ENCODE measurements at places on chromosomes 3 and 15.

- DNase-seq, result no peak
Measured at GRCh38 chr3:151182349-151183079, 20.5 kb downstream of the GPR171 start.

- DNase-seq, result no peak
Measured at GRCh38 chr3:114623420-114624046, 329.7 kb downstream of the TIGIT start.

- DNase-seq, result no peak
Measured at GRCh38 chr3:183937601-183938286, 53.1 kb upstream of the PARL start.

- DNase-seq, result no peak
Measured at GRCh38 chr3:143352850-143353550, 233.4 kb downstream of the CHST2 start.

GRCh38 chr3:40718209-40718608, 193.4 kb downstream of the ZNF621 start:
- no peak for DNase-seq

DNA sequence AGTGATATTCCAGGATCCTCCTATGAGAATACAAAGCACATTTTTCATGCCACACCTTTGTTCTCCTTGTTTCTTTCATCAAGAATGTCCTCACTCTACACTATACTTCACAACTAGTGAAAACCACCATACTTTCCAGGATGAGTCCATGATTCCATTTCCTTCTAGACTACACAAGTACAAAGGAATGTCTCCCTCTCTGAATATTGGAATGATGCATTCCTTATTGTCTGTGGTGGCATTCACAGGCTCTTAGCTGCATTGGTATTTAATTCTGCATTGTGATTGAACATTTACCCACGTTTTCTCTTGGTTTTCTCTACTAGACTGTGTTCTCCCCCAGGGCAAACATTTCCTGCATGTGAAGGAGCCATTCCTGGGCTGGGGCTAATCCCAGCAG, 217.5 kb downstream of the RAP2B start:
- DNase-seq, result no peak

- DNase-seq, result no peak
Measured at GRCh38 chr15:85766001-85766831, 28.5 kb downstream of the KLHL25 start.

DNA sequence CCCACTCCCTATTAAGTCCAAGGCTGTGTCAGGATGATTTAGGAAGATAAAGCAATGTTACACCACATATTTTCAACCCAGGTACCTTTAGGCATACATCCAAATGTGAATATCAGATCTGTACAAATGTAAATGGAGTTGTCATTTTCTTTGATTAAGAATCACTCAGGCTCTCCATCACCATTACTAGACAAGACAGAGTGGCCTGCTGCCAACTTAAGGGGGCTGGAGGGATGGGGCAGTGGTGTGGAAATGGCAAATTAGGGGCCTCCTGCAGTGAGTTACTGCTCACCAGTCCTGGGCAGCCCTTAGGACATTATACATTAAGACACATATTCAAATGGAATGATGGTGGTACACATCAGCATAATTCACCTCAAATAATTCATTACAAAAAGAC, 211.0 kb downstream of the TNIK start:
- no peak for DNase-seq

DNA sequence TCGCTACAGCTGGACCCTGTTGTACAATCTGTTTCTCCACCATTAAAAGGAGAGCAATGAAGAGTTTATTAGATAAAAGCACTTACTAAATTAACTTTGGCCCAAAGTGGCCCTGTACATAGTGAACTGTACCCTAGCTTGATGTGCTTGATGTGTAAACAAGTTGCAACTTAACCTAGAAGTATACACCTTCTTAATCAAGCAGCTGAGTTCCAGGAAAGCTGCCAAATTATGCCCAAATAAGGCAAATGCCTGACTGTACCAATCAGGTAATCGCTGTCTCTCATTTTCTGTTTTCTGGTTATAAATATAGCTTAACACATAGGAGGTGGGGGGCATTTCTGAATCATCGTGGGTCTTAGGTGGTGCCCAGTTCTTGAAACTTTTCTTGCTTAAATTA, 704.8 kb upstream of the CBLB start:
- no peak for DNase-seq

- no peak for DNase-seq
Measured at GRCh38 chr15:32099097-32099785, 68.9 kb downstream of the CHRNA7 start.

- no peak for DNase-seq
Measured at GRCh38 chr3:28334552-28334951, 14.0 kb upstream of the ZCWPW2 start.

- no peak for DNase-seq
Measured at GRCh38 chr3:11606865-11607440, 36.8 kb downstream of the VGLL4 start.

DNA sequence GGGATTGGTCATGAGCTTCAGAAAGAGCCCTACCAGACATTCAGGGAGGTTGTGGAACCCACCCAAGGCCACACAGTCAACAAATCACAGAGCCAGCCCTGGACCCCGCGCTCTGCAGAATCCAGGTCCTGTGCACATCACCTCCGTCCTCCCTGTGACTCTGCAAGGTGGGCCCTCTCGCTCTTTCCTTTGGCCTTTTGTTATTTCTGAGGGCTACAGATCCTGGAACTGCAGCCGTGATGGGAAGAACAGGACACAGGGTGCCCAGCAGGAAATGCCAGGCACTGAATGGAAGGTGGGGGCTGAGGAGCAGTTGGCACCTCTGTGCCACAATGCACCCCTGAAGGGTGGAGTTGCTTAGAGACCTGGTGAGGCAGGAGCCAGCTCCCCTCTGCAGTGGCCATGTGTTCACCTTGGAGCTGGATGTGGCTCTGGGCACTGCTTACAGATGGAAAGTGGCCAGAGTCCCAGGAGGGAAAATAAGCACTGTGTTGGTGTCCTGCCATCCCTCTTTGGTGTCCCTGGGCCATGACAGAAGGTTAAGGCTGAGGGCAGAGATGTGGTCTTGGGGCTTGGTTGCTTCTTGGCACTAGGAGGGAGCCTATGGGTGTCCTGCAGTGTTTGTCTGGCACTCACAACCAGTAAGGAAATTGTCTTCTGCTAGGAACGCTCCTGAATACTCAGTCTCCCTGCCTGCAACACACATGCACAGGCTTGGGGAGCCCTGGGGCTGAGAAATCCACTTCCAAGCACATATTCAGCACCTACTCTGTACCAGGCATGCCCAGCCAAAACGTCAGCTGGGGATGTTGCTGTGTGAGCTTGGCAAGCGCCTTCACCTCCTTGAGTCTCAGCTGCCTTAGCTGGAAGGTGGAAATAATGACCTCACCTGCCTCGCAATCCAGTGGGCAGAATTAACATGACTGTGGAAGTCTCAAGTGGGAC, 98.0 kb upstream of the SLC6A6 start:
- DNase-seq, result no peak

GRCh38 chr15:67074886-67075229, 9.5 kb downstream of the SMAD3 start:
- DNase-seq, result no peak

DNA sequence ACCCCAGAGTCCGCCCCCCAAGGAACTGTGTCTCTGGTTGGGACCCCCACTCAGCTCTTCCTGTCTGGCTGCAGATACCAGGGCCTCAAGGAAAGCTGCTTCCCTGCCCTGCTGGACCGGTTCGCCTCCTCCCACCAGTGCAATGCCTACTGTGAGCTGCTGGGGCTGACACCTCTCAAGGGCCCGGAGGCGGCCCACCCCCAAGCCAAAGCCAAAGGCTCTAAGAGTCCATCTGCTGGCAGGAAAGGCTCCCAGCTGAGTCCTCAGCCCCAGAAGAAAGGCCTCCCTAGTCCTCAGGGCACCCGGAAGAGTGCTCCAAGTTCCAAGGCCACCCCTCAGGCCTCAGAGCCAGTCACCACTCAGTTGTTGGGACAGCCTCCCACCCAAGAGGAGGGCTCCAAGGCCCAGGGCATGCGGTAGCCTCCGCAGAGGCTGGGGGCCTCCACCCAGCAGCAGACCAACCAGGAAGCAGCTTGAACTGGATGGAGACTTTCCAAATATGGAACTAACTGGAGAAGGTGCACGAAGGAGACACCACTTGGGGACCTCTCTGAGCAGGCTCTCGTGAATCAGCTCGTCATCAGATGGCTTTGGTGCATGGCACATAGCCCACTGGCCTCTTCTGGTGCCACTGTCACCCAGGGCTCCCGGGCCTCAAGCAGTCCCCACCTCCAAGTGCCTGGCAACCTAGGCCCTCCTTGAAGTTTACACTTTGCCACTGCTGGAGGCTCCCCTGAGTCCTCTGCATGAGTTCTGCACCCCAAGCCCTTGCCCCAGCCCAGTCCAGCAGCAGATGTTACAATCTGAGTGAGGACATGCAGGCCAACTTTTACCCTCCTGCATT, 16.2 kb upstream of the SLC28A1 start:
- no peak for DNase-seq

DNA sequence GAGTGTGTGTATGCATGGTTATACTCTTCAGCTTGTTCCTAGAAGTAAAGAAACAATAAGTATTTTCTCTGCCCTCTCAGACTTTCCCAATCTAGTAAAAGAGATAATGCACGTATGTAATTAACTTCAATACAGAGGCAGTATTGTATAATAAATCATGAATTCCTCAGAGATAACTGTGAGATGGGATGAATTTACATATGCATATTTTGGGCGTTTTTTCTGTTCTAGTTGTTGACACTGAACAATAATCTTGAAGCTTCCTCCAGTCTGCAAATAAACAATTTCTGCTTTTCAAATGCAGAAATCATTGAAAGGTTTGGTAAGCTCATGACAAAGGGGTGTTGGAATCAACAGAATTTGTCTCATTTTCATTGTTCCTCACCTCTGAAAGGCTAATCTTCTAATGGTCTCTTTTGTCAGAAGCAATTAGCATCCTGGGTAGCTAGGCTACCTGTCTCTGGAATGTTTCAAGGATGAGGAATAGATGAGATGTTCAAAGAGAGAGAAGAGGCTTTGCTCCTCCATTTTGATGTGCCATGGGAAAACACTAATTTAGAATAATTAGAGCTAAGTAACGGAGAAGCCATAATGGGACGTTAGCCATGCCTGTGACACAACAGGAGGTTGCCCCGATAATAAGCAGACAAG, 43.3 kb upstream of the SIAH2 start:
- no peak for DNase-seq

- DNase-seq, result no peak
Measured at GRCh38 chr3:158508481-158508880, 62.5 kb upstream of the MLF1 start.

GRCh38 chr15:50053055-50053856, 65.8 kb downstream of the ATP8B4 start:
- DNase-seq, result no peak

GRCh38 chr15:76994001-76994400, 925 bp upstream of the PSTPIP1 start:
- no peak for DNase-seq

GRCh38 chr3:83002869-83003445, 1241.5 kb upstream of the GBE1 start:
- no peak for DNase-seq

GRCh38 chr3:13115576-13115910, 42.3 kb upstream of the IQSEC1 start:
- no peak for DNase-seq

DNA sequence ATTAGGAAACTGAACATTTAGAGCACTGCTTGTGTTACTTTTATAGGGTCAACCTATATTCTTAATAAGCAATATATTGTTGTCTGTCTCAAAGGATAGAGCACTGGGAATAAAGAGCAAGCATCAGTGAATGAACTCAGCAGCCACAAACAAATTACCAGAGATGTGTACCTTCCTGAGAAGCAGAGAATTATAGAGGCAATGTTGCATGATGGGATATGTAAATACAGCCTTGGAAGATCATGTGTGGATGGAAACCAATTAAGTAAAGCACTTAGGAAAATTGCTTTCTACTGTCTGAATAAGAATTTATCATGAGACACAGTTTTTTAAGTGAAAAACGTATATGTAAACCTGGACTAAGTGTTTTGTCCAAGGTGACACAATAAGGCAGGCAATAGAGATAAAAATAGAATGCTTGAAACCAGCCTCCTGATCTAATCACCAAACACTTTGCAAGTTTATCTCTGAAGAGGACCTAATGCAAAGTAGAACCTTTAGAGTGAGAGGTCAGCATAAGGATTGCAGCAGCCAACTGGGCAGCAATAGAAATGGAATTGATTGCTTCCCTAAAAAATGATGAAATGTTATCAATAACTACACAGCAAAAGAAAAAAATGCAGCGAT, 848.0 kb downstream of the TUSC7 start:
- DNase-seq, result no peak

DNA sequence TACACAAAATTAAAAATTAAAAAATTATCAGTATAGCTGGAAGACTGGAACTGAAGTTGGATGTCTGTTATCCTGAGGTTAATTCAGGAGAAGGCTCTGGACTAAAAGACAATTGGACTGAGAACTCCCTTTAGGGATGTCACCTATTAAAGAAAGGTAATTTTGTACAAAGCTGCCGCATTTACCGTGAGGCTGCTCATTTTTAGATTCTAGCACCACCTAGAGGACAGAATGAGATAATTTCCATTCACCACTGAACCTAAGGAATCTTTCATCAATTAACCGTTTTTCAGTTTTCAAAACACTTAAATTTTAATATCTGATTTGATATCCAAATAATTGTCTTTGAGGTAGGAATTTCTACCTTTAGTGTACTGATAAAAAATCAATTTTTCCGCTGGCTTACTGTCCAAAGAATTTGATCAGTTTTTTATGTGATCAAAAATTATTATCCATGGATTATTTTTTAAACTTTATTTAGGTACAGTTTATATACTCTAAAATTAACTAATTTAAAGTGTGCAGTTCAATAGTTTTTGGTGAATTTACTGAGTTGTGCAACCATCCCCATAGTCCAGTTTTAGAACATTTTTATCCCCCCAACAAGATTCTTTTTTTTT, 106.7 kb upstream of the TNIK start:
- DNase-seq, result no peak

GRCh38 chr15:68258692-68259091, 18.9 kb upstream of the FEM1B start:
- DNase-seq, result no peak

DNA sequence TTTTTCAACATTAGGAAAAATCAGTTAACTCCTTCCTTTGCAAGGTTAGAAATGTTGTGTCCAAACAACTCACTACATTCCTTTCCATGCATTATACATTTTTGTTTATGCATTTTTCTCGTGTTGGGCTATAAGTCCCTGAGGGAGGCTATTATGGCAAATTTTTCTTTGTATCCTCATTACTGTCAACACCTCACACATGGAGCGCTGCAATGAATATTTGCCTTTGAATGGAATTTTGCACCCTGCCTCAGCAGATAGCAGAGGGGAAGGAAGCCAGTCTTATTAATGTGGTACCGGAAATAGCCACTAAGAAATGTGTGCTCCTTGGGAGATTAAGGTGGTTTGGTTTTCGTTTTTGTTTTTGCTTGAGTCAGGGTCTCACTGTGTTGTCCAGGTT, 134.7 kb downstream of the THSD4 start:
- no peak for DNase-seq

GRCh38 chr15:76464247-76464646, 127.7 kb downstream of the ISL2 start:
- DNase-seq, result no peak

GRCh38 chr3:141933421-141934300, 57.2 kb downstream of the ATP1B3 start:
- no peak for DNase-seq

- DNase-seq, result no peak
Measured at GRCh38 chr3:18544146-18544545, 119.0 kb upstream of the SATB1 start.

Measured in esophagus squamous epithelium (tissue), 5 donors.